Stimulated activated CD8-positive, alpha-beta memory T cell treated with anti-CD3 and anti-CD28 coated beads, Interleukin-15, amount 100 ng/mL, for 24 hours (primary cell): ENCODE measurements at places on chromosomes 3 and 15.

DNA sequence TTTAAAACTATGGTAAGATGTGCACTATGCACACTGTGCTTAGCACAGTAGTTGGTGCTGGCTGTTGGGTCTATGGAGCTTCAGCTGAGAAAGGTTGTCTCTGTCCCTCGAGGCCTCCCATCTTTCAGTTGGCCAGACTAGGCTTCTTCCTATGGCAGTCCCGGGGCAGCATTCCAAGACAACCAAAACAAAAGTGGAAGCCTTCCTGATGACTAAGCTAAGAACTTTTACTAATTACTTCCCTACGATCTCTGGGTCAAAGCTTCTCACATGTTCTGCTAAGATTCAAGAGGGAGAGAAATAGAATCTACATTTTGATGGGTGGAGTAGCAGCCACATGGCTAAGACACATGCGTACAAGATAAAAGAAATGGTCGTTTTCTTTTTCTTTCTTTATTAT, 342.8 kb downstream of the TUSC7 start:
- DNase-seq, result no peak

- no peak for DNase-seq
These were observed 40.7 kb upstream of the MKRN3 start for GRCh38 chr15:23524816-23525215.

GRCh38 chr15:55183679-55184078, 13.1 kb downstream of the RSL24D1 start:
- no peak for DNase-seq

GRCh38 chr15:40449275-40449674, 8.5 kb downstream of the BAHD1 start:
- DNase-seq, result no peak

- no peak for DNase-seq
These were observed 273.9 kb downstream of the ROBO2 start for GRCh38 chr3:77313843-77314242.

DNA sequence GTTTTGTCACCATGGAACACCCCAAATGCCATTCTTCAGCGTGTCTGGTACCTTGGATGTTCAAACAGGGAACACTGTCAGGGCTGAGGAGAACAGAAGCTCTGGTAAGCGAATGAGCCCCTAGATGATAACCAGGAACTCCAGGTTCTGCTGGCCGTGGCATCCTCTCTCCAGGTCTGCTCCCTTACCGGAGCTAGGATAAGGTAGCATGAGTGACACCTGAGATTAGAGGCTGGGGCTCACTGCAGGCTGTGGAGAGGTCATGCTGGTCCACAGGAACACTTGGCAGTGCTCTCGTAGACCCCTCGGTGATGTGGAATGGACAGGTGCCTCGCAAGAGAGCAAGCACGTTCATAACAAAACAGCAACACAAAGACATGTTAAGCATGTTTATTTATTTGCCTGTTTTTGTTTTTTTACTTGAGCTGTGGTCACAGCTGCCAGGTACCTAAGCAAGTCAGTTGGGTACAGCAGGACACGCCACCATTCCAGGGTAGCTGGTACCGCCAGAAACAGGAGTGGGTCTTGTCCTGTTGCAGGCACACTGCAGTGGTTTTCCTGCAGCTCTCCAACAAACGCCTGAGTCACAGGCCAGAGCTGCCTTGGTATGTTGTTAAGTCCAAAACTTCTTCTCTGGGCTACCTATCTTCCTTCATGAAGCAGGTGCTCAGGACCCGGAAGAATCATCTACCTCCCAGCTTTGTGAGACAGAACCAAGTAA, 4.6 kb downstream of the RBM15B start:
- DNase-seq, result no peak

DNA sequence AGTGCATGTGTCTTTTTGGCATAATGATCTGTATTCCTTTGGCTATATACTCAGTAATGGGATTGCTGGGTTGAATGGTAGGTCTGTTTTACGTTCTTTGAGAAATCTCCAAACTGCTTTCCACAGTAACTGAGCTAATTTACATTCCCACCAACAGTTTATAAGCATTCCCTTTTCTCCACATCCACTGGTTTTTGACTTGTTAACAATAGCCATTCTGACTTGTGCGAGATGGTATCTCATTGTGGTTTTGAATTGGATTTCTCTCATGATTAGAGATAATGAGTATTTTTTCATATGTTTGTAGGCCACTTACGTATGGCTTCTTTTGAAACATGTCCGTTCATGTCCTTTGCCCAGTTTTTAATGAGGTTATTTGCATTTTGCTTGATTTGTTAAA, 117.7 kb downstream of the CHCHD4 start:
- DNase-seq, result no peak

DNA sequence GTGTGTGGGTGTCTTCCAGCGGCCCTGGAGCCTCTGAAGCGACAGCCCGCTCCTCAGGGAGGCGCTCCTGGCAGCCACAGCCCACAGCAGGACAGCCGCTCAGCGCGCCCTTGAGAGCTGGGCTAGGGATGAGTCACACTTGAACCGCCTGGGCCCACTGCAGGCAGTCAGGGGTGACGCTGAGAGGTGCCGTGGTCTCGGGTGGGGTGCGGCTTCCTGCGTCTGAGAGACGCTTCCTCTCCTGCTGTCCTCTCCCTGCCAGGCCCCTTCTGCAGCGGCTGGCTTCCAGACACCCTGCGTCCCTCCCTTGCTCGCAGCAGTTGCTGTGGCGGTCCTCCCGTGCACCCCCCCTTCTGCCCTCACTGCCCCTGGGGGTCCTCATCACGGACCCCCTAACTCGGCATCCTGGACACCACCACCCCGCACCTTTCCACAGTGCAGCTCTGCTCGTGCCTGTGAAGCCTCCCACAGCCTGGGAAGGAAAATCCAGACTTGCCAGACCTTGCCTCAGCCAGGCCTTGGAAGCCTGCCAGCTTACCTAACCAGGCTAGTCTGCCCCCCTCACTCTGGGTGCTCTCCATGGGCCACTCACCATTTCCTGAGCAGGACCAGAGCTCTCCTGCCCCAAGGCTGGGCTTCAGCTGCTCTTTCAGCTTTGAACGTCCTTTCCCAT, 1.1 kb upstream of the SPTBN5 start:
- DNase-seq, result peak; percentile 47

DNA sequence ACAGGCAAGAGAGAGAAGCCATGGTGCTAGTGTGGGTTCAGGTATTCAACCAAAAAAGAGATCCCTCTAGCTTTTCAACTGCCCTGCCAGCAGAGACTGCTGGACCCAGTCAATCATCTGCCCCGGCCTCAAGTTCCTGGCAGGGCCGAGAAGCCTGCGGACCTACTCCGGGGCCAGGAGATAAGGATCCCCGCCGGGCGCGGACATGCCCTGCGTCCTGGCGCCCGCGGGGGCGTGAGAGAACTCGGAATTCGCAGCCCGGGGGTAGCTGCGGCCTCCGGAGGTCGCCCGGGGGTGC, 821 bp upstream of the MAGI1 start:
- no peak for DNase-seq

DNA sequence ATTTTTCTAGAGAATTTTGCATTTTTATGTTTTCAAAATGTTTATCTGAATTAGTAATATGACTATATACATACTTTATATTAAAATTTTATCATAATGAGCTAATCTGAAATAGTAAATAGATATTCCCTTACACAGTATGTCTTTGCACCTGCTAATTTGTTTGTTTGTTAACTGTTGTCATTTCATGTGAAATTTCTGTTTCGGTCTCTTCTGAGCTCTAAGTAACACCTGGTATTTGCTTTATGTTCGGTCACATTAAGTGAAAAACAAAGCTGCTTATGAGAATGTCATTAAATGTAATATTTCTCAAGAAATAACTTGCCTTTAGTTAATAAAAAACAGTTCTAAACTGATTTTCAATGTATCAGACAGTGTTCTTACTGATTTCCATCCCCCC, 61.1 kb downstream of the FNDC3B start:
- no peak for DNase-seq

DNA sequence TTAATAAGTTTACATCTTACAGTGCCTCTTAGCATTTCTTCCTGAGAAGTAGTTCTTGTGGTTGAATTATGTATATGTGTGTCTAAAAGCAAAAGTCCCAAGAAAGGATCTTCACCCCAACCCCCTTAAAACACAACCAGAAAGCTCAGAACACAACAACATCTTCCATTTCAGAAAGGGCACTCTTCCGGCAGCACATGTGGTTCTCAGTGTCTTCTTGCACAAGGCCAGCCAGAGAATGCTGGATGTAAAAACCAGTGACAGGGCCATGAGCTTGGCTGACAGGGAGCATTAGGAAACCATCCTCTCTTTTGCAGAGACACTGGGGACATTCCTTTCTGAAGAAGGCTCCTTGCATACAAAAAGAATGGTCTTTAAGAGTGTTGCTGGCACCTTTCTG, 45.0 kb downstream of the EEFSEC start:
- no peak for DNase-seq

DNA sequence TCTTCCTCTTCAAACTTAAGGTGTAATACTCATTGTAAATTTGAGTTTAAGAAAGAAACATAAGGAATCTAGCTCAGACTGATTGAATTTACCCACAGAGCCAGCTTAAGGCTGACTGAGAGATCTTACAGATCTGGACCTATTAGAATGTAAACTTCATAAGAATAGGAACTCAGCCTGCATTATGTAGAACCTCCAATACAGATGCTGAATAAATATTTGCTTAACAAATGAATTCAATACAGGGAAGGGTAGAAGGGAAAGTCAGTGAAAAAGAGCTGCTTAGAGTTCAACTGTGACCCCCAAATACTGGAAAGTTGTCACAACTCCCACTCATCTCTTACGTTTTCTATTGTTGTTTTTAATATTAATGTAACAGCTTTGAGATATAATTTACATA, 11.5 kb downstream of the KPNA4 start:
- no peak for DNase-seq
